ENCODE measurements at places on chromosomes 1 and 21.

DNA sequence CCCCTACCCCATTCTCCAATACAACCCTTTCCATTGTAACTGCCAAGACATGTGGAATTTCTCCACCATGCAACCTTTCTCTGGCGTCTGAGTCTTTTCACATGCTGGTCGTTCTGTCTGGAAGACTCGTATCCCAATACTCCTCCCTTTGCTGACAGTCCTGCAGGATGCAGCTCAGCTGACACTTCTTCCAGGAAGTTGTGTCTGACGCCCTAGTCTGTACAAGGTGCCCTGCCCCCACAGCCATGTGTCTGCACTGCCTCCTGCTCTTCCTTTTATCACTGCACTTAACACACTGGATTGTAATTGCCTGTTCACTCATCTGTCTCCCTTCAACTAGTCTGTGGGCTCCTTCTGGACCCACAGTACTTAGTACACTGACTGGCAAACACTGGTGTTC lies 188.0 kb downstream of the LMX1A start:
- no peak for DNase-seq

- DNase-seq: no peak
These were observed 72.8 kb downstream of the MORN1 start for GRCh38 chr1:2318314-2319278.

DNA sequence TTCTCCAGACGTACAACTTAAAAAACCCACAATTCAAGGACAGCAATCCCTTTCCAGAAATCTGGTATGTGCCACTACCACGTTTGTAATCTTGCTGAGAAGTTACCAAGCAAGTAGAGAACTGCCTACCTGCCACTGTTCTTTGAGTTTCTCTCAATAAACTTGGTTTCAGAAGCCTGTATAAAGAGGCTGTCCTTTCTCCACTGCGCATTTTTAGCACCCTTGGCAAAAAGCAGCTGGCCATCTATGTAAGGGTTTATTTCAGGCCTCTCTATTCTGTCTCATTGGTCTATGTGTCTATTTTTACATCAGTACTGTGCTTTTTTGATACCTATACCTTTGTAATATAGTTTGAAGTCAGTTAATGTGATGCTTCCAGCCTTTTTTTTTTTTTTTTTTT lies 665.1 kb upstream of the BRINP3 start:
- DNase-seq: no peak

- no peak for DNase-seq
These were observed 98.3 kb upstream of the FGGY start for GRCh38 chr1:59198564-59198963.

- DNase-seq: no peak
These were observed 15.0 kb downstream of the HTR1D start for GRCh38 chr1:23202263-23202749.

- DNase-seq: peak; percentile 64
These were observed 74.4 kb downstream of the ACTL8 start for GRCh38 chr1:17829579-17829978.

GRCh38 chr1:3119725-3120124 lies 50.7 kb downstream of the PRDM16 start:
- DNase-seq: no peak
